ENCODE measurements at places on chromosomes 7 and 10.

GRCh38 chr7:24908166-24908565, 71.8 kb downstream of the OSBPL3 start:
- DNase-seq, result no peak

DNA sequence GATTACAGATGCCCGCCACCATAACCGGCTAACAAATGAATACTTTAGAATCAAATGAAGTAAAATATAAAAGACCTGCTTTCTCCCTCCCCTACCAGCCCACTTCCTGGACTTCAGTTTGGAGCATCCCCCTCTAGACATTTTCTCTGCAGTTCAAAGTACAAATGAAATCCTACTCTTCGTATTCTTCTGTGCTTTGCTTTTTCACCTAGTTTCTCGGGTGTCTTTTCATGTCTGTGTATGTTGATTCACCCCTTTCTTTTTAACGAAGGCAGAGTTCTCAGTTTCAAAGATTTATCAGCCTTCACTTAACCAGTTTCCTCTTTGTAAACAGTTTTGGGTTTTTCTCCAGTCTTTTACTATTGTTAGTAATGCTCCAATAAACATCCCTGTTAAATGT, 145.9 kb upstream of the STK17A start:
- DNase-seq, result no peak

DNA sequence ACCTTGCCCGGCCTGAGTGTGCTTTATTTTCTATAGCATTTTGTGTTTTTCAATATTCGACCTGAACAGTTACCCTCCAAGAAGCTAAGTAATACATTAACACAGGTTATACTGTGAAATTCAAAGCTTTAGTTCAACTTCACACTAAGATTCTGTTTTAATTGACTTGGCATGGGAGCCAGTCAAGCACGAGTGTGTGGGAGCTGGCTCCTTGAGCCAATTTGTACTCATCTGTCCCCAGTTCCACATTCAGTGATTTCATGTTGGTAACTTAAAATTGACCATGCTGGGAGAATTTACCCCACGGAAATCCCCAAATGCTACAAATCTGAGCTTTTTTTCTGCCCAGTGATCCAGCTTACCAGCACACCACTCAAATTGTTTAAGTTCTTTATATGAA, 20.3 kb downstream of the TSPAN12 start:
- no peak for DNase-seq

DNA sequence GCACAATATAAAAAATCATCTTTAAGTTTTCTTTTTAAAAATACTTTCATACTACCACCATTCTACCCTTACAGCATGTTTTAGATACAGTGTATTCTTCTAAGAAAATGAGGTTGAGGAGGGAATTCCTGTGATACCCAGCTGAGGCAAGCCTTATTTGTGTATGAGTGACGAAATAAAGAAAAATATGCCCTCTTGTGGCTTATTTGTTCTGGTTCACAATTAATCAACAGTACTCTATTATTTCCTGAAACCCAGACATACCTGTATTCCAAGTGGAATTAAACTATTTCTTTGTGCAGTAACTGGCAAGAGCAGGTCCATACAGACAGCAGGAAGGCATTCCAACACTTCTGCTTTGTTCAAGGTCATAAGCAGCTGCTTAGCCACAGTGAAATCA, 4.5 kb upstream of the SEMA3D start:
- DNase-seq, result peak; percentile 10

- DNase-seq, result no peak
Observed at GRCh38 chr7:106185719-106186118, 73.6 kb upstream of the SYPL1 start.

GRCh38 chr10:35135861-35136260, 9.2 kb downstream of the CREM start:
- DNase-seq, result no peak

- DNase-seq, result peak; percentile 31
Observed at GRCh38 chr10:48507933-48508790, 96.7 kb downstream of the ARHGAP22 start.

Data from D341Med (cell line).